ENCODE measurements at places on chromosomes 5 and 9.

DNA sequence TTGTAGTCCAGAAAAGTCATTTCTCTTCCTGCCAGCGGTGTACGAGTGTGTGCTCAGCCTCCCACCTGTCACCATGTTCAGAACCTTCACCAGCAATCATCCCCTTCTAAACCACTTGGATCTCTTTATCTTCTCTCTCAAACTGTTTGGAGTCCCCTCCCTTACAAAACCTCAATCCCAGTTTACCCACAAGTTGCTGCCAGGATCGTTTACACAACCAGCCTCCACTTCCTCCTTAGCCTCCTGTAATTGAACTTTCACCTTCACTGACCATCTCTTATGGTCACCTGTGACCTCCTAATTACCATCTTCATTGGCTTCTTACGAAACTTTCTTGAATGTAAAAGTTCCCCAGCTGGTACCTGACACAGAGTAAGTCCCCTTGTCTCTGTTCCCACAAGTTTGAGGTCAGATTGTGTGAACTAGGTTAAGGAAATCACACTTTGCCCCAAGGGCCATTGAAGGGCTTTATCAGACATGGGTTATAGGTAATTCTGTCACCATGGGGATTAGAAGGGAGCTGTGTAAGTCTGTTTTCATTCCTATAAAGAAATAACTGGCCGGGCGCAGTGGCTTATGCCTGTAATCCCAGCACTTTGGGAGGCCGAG lies 20.0 kb downstream of the RNF44 start:
- DNase-seq = no peak

- DNase-seq = peak; percentile 16
These were observed 255.5 kb downstream of the CAAP1 start for GRCh38 chr9:26637101-26637500.

DNA sequence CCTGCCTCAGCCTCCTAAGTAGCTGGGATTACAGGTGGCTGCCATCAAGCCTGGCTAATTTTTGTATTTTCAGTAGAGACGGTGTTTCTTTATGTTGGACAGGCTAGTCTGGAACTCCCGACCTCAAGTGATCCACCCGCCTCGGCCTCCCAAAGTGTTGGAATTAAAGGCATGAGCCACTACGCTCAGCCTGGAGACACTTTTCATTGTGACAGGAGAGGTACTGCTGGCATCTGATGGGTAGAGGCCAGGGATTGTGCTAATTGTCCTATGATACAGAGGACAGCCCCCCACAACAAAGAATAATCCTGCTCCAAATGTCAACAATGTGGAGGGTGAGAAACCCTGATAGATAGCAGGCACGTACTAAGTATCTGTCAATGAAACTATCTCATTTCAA lies 91.3 kb upstream of the SLC25A48 start:
- no peak for DNase-seq

DNA sequence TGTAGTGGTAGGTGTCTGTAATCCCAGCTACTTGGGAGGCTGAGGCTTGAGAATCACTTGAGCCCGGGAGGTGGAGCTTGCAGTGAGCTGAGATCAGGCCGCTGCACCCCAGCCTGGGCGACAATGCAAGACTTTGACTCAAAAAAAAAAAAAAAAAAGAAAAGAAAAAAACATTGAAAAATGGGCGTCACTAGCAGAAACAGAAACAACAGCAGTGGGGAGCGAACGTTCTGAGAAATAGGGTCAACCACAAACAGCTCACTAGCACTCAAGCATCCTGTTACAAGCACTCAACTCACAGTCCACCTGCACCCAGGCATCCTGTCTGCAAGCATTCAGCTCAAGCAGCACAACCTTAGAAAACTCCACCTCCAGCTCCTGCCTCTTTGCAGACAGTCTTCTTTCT lies 17.2 kb downstream of the TRIM14 start:
- DNase-seq = no peak

GRCh38 chr5:135058331-135058732 lies 24.3 kb upstream of the PITX1 start:
- DNase-seq = no peak

DNA sequence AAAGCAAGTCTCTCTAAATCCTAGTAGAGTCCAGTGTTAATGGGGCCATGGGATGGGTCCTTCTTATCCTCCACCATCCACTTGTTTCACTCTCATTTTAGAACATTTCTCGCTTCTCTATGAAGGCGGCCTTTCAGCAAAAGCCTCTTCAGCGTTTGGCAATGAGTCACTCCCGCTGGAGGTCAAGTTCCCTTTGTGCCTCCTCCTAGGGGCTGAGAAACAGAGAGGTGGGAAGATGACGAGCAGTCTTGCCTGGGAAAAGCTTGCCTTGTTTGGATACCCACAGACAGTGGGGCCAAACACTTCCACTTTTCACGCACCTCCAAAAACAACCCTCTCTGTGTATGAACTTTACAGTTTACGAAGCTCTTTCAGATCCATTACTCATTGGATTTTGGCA lies 168.8 kb downstream of the GABBR2 start:
- DNase-seq = no peak

DNA sequence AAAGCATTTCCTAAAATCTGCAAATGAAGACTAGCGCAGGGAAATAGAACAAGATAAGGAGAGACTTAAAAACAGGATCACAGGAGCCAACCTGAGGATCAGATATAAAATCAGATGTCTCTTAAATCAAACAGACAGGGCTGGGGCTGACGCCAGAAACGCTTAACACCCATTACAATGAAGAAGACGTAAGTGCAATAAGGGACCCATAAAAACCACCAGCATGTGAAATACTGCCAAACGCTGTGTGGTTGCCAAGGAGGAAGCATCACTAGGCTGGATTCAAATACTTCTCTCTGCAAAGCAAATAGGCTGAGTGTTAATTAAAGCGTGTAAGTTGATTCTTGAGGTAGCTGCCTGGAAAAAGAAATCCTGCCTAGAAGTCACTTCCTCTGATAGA lies 74.4 kb upstream of the ATP10B start:
- DNase-seq = peak; percentile 67

- no peak for DNase-seq
These were observed 176.6 kb upstream of the TYRP1 start for GRCh38 chr9:12516573-12516972.

- DNase-seq = no peak
These were observed 14.4 kb downstream of the GLRX start for GRCh38 chr5:95808013-95808685.

GRCh38 chr9:130965680-130966079 lies 26.6 kb upstream of the FIBCD1 start:
- no peak for DNase-seq

- DNase-seq = peak; percentile 92
These were observed 22.0 kb upstream of the MAPK9 start for GRCh38 chr5:180313677-180314505.

- no peak for DNase-seq
These were observed 6.6 kb downstream of the SLC36A3 start for GRCh38 chr5:151296974-151297373.

DNA sequence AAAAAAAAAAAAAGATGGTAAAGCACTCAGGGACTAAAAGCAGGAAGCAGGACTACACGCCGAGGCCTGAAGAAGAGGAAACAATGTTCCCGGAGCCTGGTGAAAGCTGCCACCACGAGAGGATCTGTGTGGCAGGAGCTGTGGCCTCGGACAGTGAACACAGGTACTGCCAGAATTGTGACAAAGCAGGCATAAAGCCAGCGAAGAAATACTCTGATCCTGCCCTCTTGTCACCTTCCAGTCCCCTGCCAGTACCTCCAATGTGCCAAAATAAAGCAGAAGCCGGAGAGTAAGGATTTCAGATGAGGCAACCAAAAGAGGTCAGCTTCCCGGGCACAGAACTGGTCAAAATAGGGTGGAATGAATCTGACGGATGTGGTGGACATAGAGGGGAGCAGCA lies 211.5 kb upstream of the TARS1 start:
- DNase-seq = no peak
